ENCODE measurements at places on chromosomes 13 and 19. TPM values are rescaled to one million over a fixed set of nuclear protein-coding genes. Genes with fewer than 3 reads are reported as not detected.

GRCh38 chr19:406135-406781 lies 2.7 kb downstream of the C2CD4C start:
- H3K4me3 ChIP-seq = no peak overlapping the region
- H3K4me1 ChIP-seq = peaks cover 14% of the 10 kb centered on the region
- no peaks in the 10 kb centered on the region for H3K36me3 ChIP-seq
- peaks cover 20% of the 10 kb centered on the region for H3K27me3 ChIP-seq
- no peak overlapping the region for H3K27ac ChIP-seq

- H3K27me3 ChIP-seq = no peaks in the 10 kb centered on the region
- H3K4me1 ChIP-seq = no peaks in the 10 kb centered on the region
- no peak overlapping the region for H3K4me3 ChIP-seq
- no peak for DNase-seq
- no peak overlapping the region for H3K27ac ChIP-seq
These were observed 110.2 kb downstream of the STK24 start for GRCh38 chr13:98466634-98467236.

GRCh38 chr19:30136611-30137195 lies 194.7 kb downstream of the URI1 start:
- H3K4me1 ChIP-seq = no peaks in the 10 kb centered on the region
- DNase-seq = no peak
- no peaks in the 10 kb centered on the region for H3K27me3 ChIP-seq
- no peak overlapping the region for H3K27ac ChIP-seq
- no peaks in the 10 kb centered on the region for H3K36me3 ChIP-seq

Gene FFAR2
- total RNA-seq = 0.70 TPM

DNA sequence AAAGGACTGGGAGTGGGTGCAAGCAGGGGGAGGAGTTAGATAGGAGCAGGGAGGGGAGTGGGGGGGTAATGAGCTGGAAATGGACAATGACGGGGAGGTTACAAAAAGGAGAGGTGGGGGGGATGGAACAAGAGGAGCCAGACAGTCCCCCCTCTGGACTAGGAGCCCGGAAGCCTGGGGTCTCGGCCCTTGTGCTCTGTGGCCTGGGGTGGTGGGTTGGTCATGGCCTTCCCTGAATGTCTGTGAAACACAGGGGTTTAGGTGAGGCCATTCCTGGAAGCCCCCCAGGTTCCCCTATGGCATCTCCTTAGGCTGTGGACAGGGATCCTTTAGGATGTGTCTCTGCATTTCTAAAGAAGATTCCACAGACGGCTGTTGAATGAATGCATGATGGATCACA lies 12.1 kb downstream of the KCNC3 start:
- peaks cover 6% of the 10 kb centered on the region for H3K4me1 ChIP-seq
- DNase-seq = no peak
- H3K4me3 ChIP-seq = no peak overlapping the region
- H3K36me3 ChIP-seq = no peaks in the 10 kb centered on the region
- H3K27me3 ChIP-seq = peaks cover 30% of the 10 kb centered on the region

- no peak overlapping the region for H3K4me3 ChIP-seq
- no peak for DNase-seq
- no peaks in the 10 kb centered on the region for H3K36me3 ChIP-seq
- H3K4me1 ChIP-seq = peaks cover 31% of the 10 kb centered on the region
- no peaks in the 10 kb centered on the region for H3K27me3 ChIP-seq
- H3K27ac ChIP-seq = no peak overlapping the region
These were observed 19.8 kb downstream of the ARID3A start for GRCh38 chr19:945401-946252.

DNA sequence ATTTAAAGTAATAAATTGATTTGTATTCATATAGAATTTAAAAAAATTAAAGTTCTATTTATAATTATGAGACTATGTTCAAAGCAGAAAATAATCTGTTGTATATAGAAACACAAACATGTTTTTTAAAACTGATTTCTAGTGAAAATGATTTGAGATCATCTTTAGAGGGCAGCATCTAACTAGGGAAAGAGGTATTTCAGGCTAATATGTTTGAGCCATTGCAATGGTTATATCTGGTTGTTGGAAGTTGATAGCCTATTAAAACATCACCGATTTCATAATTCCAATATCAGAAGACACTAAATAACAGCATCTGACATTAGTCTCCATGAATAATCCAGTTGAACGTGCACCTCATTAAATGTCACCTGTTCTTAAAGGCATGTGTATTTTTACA lies 79.8 kb upstream of the SLITRK6 start:
- H3K27me3 ChIP-seq = no peaks in the 10 kb centered on the region
- no peaks in the 10 kb centered on the region for H3K36me3 ChIP-seq
- no peak overlapping the region for H3K27ac ChIP-seq
- no peaks in the 10 kb centered on the region for H3K4me1 ChIP-seq

Gene DMKN
- total RNA-seq = 15.3 TPM

GRCh38 chr19:4519172-4519496 lies 848 bp upstream of the PLIN4 start:
- H3K27me3 ChIP-seq = no peaks in the 10 kb centered on the region
- H3K36me3 ChIP-seq = no peaks in the 10 kb centered on the region
- DNase-seq = no peak
- H3K4me1 ChIP-seq = no peaks in the 10 kb centered on the region
- H3K4me3 ChIP-seq = no peak overlapping the region

- no peaks in the 10 kb centered on the region for H3K27me3 ChIP-seq
- no peaks in the 10 kb centered on the region for H3K4me1 ChIP-seq
- no peak overlapping the region for H3K4me3 ChIP-seq
- no peaks in the 10 kb centered on the region for H3K36me3 ChIP-seq
These were observed 33.5 kb downstream of the SOX21 start for GRCh38 chr13:94678845-94679244.

Gene RASA3
- total RNA-seq = 274 TPM

DNA sequence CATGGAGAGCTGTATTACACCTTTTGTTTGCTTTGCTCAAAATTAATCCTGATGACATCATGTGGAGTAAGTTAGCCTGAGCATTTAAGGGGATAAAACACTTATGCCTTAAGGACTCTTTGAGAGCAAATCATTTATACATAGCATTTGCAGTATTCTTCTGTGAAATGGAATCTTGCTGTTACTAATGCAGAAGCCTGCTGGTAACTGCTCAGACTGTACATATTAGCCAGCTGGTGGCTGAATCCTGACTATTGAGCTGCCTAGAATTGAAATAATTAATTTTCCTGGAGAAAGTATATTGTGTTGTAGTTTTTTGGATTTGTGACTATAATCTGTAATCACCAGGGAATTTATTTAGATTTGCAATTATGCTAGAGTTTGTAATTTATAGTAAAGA lies 363.2 kb downstream of the GPC6 start:
- DNase-seq = no peak
- H3K27ac ChIP-seq = no peak overlapping the region
- H3K36me3 ChIP-seq = no peaks in the 10 kb centered on the region
- H3K4me3 ChIP-seq = no peak overlapping the region
- no peaks in the 10 kb centered on the region for H3K4me1 ChIP-seq

DNA sequence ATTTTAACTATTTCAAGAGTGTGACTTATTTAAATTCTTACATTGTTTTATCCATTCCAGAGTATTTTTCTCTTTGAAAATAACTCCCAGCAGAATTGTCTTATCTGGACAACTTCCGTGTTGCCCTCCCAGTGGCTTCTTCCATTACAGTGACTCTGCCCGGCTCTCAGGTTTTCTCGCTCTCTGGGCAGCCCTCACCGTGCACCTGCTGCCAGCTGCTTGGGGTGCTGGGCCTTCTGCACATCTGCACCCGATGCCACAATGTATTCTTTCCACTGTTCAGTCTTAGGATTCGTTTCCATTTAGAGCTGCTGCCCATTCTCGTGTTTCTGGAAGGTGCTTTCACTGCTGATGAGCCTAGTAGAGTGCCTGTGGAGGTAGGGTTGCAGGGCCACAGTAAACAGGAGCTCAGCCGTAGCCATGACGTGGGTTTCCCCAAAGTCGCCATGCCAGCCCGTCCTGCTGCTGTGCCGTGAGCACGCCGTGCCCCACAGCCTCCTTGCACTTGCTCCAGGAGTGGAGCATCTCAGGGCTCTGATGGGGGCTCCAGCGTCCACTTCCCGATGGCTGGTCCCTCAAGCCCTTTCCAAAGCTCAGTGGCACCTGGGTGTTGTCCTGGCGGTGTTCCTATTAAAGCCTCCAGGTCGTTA lies 46.1 kb upstream of the DCUN1D2 start:
- no peak for DNase-seq
- no peak overlapping the region for H3K4me3 ChIP-seq
- H3K27ac ChIP-seq = no peak overlapping the region
- H3K36me3 ChIP-seq = peaks cover 8% of the 10 kb centered on the region
- H3K4me1 ChIP-seq = no peaks in the 10 kb centered on the region
- no peaks in the 10 kb centered on the region for H3K27me3 ChIP-seq

Gene OCEL1
- 28.1 TPM for total RNA-seq

- no peaks in the 10 kb centered on the region for H3K36me3 ChIP-seq
- no peak overlapping the region for H3K27ac ChIP-seq
- no peak for DNase-seq
- H3K4me3 ChIP-seq = no peak overlapping the region
- peaks cover 84% of the 10 kb centered on the region for H3K4me1 ChIP-seq
These were observed 33.5 kb downstream of the DNM2 start for GRCh38 chr19:10751109-10751953.

DNA sequence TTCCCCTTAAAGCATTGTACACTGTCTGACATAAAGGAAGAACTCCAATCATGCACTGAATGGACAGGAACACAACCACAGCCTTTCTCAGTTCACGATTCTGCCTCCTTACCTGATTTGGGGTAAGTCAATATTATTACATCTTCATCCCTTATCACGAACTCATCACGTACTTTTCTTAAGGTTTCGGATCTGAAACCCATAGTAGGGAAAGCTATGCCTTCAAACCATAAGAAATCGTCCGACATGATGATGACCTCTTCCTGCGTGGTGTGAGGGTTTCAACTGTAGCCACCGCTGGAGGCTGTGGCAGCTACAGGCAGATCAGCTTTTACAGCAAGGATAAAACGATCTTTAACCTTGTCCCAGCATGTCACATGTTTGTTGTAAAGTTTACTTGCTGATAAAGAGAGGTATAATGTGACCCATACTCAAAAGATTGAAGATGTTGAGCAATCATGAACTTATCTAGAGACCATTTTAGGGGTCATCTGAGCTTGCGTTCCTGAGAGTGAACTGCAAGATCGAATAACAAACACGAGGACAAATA lies at the start of gene SULT2A1:
Gene SULT2A1, minus strand, starts transcription at position 306 of the 550 bp plus-strand sequence. Its CDS starts 58 bp downstream, at position 248.
- no peak within 1 kb of the TSS for H3K27ac ChIP-seq
- no peaks in the 10 kb centered on the region for H3K4me1 ChIP-seq
- no peak within 1 kb of the TSS for H3K4me3 ChIP-seq
- H3K27me3 ChIP-seq = no peaks in the 10 kb centered on the region
- DNase-seq = no peak

- no peaks in the 10 kb centered on the region for H3K36me3 ChIP-seq
- no peak overlapping the region for H3K4me3 ChIP-seq
- DNase-seq = peak; percentile 50
- H3K27ac ChIP-seq = no peak overlapping the region
These were observed 102.1 kb downstream of the INSR start for GRCh38 chr19:7191946-7192691.

GRCh38 chr13:41652735-41653361 lies 195.5 kb downstream of the RGCC start:
- H3K27me3 ChIP-seq = no peaks in the 10 kb centered on the region
- H3K4me1 ChIP-seq = no peaks in the 10 kb centered on the region

Gene HOOK2
- total RNA-seq = 13.9 TPM

DNA sequence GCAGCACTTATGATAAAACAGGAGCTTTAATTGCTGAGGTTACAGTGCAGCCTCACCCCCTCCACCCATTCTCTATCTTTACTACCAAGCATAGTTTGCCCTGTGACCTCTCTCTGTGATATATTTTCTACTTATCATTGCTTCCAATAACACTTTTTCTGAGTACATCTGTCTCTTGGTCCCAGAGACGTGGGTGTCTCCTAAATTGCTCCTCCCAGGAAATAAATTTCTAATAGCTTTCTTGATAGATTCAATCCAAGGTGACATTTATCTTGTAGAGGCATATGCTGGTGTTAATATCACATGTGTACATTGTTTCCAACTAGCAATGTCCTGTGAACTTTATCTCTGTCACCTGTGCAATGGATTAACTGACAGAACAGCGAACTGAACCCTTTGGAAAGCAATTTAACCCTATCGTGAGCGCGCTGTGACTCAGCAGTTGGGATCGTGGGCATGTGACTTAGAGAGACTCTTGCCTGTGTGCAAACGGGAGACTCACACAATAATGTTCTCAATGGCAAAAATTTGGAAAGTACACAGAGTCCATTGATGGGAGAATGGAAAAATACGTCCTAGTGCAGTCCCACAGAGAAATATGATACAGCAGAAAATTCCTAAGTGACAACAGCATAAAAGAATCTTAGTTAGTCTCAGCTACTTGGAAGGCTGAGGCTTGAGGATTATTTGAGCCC lies 7.0 kb upstream of the MAP2K2 start:
- H3K27me3 ChIP-seq = no peaks in the 10 kb centered on the region
- no peak overlapping the region for H3K4me3 ChIP-seq
- no peaks in the 10 kb centered on the region for H3K4me1 ChIP-seq
- no peak for DNase-seq
- no peaks in the 10 kb centered on the region for H3K36me3 ChIP-seq

Data from natural killer cell (primary cell).